Astrocyte (in vitro differentiated cells and primary cell): ENCODE measurements at places on chromosomes 13 and 19.

DNA sequence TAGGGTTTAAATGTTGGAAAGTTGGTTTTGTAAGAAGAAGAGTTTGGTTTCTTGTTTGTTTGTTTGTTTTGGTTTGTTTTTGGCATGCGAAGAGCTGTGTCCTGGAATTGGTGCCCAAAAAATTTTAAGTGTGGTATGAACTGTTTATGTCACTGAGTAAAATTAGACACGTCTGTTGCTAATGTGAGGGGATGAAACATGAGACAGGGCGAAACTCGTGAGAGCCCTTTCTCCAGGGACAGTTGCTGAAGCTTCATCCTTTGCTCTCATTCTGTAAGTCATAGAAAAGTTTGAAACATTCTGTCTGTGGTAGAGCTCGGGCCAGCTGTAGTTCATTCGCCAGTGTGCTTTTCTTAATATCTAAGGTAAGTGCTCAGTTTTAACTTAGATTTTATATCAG, at the start of gene SGCG:
SGCG (plus strand) TSS at position 269 of the 400 bp plus-strand sequence. CDS start 22,716 bp downstream, outside the sequence.
- DNase-seq, result no peak

- DNase-seq, result peak; percentile 84
These were observed 21.0 kb downstream of the ITGBL1 start for GRCh38 chr13:101473458-101473857.

DNA sequence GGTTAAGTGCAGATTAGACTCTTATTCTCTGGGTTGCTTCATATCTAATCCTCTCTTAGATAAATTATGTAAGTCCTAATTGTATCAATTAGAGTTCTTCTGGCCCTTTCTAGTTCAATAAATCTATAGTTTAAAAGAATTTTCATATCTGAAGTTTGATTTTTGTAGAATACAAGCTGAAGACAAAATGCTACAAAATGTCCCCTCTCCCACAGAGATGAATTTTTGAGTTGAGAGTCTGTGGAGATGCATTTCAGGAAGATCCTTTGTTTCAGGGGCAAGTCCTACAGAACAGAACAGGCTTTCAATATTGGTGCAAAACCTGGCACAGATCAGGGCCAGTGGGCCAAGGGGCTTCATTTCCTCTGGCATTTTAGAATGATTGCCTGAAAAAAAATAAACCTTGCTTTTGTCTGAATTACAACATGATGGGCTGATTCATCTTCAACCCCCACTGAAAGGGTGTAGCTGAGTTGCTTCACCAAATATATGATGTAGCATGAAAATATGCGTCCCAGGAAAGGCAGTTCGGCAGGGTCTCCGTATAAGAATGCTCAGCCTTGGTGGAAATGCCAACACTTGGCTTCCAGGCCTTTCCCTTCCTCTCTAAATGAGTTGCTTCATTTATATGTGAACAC, 6.4 kb upstream of the IPO5 start:
- peak; percentile 92 for DNase-seq

DNA sequence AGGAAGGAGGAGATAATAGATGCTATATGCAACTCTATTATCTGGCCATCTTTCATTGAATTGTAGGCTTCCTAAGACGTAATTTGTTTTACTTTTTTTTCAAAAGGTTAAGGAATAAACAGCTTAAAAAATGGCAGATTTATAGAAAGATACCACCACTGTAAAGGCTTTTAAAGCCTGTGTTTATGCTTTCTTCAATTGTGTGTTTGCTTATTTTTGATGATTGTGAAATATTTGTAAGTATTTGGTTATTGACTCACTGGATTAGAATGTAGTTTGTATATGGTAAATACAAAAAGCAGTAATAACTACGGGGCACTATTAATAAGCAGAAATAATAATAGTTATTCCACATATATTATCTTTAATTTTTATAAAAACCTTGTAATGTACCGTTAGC, 437.9 kb downstream of the KLF5 start:
- DNase-seq, result no peak

DNA sequence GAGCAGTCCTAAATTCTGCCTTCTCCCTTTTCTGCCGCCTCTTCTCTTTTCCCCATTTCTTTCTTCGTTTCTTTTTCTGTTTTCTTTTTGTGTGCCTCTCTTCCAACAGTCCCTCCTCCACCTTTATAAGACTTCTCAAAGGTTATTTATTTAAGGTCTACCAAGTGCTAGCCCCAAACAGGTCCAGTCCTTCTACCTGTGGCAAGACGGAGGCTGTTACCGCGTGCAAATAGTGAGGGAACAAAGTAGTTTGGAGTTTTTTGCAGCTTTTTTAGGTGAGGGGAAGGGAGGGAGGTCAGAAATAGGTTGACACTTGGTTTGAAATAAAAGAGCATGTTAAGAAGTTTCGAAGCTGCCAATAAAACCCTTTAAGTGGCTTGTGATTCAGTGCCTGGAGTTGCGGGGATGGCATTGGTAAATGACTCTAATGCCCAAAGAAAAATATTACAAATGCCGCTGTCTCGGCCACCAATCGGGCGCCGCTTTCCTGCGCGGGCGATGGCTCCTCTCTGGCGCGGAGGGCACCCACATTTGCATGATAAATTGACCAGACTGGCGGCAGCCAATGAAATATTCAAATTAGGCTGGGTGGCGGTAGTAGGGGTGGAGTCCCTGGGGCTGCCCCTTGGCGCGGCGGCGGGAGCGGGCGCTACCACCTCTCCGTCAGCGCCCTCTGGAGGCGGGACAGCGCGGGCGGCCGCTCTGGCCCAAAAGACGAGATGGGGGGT, 7.5 kb upstream of the TSHZ3 start:
- no peak for DNase-seq

DNA sequence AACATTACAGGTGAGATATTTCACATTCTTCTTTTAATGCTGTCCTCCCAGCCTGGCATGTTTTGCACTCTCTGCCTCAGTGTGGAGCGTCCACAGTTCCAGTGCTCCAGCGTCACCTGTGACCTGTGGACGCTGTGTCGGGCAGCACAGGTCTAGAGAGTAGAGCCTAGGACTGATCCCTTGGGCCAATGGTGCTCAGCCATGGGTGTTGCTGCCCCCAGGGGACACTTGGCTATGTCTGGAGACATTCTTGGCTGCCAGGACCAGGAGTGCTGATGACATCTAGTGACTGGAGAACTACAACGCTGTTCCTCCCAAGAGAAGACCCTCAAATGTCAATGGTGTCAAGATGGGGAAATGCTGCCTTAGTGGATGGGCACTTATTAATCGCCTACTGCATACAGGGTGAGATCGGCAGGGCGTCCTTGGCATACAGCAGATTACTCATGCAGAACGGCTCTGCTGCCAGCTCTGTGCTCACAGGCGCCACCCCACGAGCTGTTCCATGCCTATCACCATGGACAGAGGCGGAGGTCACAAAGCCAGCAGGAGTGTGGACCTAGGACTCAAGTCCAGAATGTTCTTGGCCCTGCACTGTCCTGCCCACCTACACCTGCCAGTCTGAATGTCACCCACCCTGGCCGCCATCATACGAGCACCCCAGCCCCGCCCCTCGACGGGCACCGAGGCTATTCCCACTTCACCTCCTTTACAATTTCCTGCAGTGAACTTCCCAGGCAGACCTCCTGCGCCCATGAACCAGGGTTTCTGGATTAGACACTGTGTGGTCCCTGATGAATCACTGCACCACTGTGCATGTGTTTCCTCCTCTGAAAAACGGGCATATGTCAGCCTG, 13.9 kb upstream of the MADCAM1 start:
- DNase-seq, result no peak

- DNase-seq, result no peak
These were observed 10.0 kb downstream of the LRFN3 start for GRCh38 chr19:35946203-35946602.

DNA sequence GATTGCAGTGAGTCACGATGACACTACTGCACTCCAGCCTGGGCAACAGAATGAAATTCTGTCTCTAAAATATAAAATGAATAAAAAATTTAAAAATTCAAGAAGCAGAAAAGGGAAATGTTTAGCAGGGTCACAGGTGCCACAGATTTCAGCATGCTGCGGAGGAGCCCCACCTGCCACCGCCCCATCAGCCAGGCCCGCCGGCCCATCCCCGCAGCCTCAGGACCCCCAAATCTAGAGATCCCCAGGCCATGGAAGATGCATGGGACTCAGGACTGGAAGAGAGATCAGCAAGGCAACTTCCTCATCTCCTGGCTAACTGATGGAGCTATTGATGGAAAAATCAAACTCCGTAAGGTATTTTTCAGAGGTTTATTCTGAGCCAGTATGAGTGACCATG, 208.2 kb downstream of the UQCRFS1 start:
- no peak for DNase-seq
